HS-5 (cell line): ENCODE measurements at places on chromosomes 5 and 9.

DNA sequence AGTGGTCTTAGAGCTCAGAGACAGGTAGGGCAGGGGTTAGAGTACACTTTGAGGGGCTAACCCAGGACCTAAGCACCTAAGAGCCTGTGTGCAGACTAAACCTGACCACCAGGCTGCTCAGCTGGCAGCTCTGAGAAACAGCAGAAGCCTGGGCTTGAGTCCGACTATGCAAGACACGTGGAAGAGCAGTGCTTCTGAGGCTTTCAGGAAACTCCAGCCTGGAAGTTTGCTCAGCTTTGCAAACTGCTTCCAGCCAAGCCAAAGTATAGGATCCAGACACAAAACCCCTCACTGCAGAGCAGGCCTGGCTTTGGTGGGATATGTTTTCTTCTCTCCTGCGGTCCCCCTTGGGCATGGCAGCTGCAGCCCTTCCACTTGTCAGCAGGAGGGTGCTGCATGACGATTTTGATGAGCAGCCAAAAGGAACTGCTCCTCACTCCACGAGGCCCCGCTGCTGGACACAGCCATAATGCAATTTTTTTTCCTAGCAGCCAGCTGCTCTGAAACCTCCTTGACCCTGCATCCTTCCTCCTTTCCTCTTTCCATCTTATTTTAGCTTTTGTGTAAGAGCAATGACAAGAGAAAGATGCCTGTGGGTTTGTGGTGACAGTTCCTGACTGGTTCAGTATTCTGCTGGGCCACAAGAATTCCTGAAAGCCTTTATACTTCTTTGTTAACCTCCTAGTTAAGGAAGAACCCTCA is 123.1 kb downstream of the LIFR start:
- no peak for DNase-seq

GRCh38 chr9:18077941-18078678 is 395.8 kb upstream of the ADAMTSL1 start:
- DNase-seq: no peak

DNA sequence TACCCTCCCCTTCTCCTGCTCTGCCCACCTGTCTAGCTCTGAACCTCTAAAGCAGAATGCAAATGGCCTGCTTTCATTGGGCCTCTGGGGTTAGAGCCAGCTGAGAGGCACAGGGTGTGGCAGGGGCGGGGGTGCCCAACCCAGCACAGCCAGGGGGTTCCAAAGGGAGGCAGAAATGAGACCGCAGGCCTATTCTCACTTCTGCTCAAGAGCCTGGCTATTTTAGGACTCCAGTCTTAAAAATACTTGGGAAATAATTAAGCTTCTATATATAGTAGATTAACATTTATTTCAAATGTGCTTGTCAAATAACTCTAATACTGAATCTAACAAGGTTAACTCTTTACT is 5.7 kb downstream of the QSOX2 start:
- no peak for DNase-seq

DNA sequence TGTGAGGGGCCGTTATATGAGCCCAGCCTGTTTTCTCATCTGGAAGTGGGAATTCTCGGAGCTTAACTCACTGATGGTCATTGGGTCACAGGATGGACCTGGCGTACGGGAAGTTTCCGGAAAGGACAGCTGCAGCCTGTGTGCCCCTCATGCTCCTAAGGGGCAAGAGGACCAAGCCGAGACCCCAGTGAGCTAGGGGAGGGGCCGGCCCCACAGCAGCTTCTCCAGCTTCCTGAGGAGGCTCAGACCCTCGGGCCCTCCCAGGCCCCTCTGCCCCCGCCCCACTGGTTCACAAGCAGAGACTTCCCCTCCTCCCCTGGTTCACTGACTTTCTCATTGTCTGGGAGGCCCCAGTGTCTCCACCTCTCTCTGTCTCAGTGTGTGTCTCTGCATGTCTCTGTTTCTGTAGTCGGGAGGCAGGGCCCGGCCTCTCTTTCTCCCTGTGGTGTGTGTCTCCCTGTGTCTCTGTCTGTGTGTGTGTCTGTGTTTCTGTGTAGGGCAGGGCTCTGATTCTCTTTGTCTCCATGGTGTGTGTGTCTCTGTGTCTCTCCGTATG is 32.3 kb upstream of the FIBCD1 start:
- no peak for DNase-seq

GRCh38 chr5:148778882-148779281 is 47.5 kb upstream of the ADRB2 start:
- DNase-seq: no peak

DNA sequence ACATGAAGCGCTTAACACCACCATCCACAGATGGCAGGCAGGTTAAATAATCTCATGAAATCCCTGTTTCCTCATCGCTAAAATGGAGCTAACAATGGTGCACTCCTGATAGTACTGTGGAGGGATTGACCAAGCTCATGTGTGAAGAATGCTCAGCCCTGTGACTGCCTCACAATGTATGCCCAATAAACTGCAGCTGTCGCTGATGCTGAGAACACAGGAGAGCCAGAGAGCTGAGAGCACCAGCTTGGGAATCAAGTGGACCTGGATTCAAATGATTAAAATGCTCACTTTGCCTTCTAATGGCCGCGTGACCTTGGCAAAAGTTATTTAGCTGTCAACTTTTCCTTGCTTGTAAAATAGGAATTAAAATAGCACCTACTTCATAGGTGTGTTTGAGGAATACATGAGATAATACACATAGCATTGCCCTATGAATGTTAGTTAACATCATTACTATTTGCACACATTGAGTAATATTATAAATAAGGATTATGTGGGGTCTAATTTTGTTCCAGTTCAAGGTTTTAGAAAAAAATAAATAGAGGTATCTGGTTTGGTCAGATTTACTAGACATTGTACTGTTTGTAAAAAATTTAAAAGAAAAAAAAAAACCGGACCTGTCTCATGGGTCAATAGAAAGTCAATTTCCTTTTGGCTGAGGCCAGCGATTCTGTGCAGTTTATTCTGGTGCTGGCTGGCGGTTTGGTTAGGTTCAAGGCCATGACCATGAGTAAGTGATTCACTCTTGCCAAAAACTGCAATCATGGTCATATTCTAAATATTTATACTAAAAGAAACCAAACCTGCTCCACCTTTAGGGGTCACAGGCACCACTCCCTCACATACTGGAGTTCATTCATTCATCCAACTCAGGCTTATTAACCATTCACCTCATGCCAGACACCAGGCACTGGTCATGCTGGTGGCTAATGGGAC is 101.3 kb downstream of the SH3TC2 start:
- no peak for DNase-seq

DNA sequence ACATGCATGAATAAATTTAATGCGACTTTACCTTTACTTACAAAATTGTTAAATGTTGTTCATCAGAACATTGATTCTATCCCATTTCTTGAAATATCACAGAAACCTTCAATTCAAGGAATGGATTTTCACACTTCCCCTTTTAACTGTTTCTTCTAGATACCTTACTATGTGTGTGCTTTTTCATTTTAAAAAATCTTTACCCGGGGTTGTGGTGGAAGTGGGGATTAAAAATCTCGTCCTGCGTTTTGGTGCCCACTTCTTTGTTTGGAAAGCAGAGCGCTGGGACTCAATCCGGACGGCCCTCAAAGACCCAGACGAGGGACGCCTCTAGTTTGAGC is 5.8 kb upstream of the MEF2C start:
- DNase-seq: no peak

DNA sequence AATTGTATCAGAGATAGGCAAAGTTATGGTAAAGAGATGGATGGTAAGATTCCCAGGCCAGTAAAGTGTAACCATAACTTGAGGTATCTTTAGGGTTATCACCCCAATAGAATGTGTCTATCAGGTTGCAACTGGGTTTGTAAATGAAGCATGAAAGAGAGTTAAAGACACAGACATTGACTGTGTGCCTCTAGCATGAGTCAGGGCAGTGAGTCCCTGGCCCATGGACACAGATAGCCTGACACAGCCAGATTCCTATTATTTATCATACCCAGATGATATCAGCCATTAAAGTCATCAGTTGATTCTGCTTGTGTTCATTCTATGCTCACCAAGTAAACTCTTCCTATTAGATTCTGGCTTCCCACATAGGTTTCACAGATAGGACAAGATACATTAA is 33.5 kb upstream of the SNAPC3 start:
- DNase-seq: no peak

DNA sequence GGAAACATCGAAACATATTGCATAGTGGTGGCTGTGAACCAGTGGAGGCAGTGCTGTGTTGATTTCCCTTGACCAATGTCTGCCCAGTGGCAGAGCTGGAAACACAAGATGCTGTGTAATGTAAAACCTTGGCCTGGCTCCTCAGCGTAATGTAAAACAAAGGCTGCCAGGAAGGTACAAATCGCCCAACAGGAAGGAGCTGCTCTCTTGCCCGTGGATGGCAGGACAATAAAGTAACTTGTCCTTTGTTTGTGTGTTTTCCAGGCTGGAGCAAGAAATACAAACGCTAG is 143.4 kb downstream of the PALM2AKAP2 start:
- no peak for DNase-seq

GRCh38 chr5:121533814-121534213 is 317.9 kb upstream of the FTMT start:
- DNase-seq: no peak

DNA sequence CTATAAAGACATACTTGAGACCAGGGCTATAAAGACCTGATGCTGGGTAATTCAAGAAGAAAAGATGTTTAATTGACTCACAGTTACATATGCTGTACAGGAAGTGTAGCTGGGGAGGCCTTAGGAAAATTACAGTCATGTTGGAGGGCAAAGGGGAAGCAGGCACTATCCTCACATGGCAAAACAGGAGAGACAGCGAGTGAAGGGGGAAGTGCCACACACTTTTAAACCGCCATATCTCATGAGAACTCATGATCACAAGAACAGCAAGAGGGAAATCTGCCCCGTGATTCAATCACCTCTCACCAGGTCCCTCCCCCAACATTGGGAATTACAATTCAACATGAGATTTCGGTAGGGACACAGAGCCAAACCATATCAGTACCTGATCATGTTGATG is 89.9 kb upstream of the ADAMTSL1 start:
- no peak for DNase-seq

GRCh38 chr5:120382833-120383232 is 81.3 kb upstream of the PRR16 start:
- no peak for DNase-seq

DNA sequence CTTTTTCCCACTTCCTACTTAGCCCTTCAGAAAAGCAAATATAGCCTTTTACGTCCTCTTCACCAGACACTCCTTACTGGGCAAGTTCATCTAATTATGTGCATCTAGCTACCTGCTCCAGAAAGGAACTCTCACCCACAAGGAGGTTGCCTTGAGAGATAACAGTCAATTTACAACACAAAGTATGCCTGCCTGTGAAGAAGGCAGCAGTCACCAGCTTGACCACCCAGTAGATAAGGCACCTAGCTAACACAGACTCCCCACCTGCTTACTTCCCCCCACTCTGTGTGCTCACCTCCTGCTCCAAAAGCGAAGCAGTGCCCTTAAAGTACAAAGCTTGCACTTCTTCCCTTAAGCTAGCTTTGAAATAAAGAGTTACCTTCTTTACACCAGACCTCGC is 111.7 kb upstream of the MRPS30 start:
- no peak for DNase-seq

GRCh38 chr5:776862-777711 is 7.4 kb downstream of the ZDHHC11B start:
- no peak for DNase-seq

DNA sequence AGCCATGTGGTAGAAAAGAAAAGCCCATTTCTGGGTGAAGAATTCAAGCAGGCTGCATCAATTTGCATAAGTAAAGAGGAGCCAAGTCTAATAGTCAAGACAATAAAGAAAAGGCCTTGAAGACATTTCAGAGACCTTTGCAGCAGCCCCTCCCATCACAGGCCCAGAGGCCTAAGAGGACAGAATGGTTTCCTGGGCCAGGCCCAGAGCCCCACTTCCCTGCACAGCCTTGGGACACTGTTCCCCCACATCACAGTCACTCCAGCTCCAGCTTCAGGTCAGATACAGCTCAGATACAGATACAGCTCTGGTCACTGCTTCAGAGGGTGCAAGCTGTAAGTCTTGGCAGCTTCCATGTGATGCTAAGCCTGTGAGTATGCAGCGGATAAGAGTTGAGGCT is 29.1 kb downstream of the PLGRKT start:
- DNase-seq: no peak

- no peak for DNase-seq
Observed at GRCh38 chr5:68070591-68071281, 144.8 kb upstream of the PIK3R1 start.

DNA sequence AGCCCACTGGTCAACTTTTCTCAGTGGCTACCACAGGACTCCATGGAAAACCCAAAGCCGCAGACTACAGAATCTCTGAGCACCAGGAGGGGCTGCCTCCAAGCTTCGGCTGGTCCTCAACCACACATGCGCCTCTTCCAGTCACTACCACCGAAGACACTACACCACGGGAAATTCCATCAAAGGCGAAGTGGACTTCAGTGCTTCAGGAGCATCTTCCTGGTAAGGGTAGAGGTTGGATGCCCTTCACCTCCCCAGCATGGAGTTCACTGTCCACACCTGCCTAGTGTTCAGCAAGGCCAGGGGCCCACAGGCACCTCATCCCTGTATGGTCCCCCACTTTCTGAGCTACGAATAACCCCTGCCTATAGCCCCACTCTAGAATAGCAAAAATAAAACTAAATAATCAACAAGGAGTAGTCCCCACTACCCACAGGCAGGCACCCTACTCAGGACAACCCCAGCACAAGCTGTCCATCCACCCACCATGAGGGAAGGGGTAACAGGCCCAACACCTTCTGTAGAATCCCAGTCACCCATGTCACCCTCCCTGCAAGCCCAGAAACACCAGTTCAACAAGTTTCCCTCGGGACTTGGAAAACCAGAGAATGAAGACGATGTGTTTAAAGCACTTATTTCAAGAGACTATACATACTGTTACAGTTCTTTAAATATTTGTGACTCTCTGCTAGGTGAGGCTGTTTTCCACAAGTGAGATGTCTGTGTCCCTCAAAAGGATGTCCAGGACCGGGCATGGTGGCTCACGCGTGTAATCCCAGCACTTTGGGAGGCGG is 2.6 kb downstream of the VDAC1 start:
- no peak for DNase-seq

DNA sequence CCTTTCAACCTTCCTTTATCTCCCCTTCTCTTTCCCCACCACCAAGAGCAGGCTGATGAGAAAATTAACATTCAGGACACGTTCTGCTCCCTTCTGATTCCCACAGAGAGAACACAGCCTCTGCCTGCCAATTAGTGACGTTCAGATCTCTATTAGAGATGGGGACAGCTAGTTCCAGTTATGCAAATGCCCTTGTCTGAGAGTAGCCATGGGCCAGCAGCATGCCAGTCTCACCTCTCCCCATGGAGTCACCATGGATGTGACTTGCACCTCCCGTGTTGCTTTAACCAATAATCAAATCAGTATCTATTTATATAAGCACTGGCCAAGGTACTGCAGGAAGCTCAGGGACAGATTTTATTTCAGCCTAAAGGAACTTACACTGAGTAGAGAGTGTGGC is 61.3 kb downstream of the KCNIP1 start:
- DNase-seq: no peak

DNA sequence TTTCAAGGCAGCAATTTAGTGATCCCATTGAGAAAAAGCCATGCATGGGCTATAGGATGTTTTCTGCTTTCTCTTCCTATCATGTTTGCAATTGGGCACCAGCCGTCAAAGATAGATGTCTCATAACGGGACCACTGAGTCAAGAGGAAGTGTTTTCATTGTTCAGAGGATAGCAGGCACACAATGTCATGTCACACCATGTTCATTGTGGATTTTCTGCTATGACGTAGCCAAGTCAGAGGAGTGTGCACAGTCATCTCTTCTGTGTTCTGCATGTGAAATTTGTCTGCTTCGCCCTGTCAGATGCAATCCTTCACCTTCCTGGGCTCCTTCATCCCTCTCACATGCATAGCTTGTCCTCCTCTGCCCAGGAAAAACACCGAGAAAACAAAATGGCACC is 106.0 kb downstream of the CD180 start:
- no peak for DNase-seq
